ENCODE measurements at places on chromosomes 7 and 10.
A peak's percentile ranks its signal among the peaks of the same experiment; 100 is the strongest.

DNA sequence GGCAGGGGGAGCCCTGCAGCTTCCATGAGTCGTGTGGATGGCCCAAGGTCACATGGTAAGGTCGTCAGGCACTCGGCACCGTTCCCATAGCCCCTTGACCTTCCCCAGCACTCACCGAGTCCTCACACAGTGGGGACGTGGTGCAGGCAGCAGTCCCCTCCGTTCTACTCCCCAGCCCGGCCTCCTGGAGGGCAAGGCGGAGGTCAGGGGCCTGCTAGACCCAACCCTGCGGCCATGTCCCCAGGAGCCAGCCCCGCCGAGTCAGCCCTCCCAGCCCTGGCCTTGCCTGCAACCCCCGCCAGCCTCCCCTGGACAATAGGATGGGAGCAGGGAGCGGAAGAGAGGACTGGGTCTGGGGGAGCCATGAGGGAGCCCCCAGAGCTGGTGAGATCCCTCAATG lies 65.2 kb downstream of the ELFN1 start:
- no peak for DNase-seq

GRCh38 chr10:123621916-123622315 lies 44.2 kb upstream of the GPR26 start:
- DNase-seq: no peak

GRCh38 chr10:93916257-93917063 lies 22.7 kb downstream of the SLC35G1 start:
- DNase-seq: peak; percentile 41

DNA sequence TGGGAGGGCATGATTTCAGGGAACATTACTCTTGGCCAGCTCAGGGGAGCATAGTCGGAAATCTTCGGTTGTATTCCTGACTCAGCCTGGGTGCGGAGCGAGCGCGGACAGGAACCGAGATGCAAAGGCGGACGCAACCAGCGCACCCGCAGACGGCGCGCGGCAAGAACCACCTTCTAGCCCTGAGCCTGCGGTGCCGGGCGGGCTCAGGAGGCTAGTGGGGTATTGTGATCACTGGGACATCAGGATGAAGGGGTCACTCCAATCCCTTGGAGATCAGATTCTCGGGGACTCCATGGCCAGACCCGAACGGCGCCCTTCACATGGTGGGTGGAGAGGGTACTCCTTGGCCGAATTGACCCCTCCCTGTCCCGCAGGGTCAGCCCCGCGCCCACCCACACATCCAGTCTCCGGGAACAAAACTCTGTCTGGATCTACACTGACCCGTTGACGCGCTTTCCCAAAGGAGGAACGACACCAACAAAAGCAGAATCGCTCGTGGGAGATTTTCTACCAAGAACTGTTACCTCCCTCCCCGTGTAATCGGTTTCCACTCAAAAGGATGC lies 730.5 kb downstream of the ZWINT start:
- DNase-seq: peak; percentile 18

DNA sequence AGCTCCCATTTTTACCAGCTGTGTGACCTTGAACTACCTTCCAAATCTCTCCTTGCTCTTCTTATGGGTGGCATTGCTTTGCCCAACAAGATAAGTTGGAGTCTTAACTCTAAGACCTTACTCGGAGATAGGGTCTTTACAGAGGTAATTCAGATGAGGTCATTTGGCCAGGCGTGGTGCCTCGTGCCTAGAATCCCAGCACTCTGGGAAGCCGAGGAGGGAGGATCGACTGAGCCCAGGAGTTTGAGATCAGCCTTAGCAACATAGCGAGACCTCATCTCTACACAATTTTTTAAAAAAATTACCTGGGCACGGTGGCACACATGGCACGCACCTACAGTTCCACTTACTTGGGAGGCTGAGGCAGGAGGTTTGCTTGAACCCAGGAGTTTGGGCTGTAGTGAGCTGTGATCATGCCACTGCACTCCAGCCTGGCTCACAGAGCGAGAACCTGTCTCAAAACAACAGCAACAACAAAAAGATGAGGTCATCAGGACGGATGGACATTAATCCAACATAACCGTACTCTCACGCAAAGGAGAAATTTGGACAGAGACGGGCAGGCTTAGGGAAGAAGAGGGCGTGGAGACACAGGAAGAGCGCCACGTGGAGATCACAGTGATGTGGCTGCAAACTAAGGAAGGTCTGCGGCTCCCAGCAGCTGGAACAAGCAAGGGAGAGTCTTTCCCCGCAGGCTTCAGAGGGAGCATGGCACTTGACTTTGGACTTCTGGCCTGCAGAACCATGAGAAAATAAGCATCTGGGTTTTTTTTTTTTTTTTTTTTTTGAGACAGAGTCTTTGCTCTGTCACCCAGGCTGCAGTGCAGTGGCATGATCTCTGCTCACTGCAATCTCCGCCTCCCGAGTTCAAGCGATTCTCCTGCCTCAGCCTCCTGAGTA lies 122.3 kb upstream of the CARD11 start:
- no peak for DNase-seq

DNA sequence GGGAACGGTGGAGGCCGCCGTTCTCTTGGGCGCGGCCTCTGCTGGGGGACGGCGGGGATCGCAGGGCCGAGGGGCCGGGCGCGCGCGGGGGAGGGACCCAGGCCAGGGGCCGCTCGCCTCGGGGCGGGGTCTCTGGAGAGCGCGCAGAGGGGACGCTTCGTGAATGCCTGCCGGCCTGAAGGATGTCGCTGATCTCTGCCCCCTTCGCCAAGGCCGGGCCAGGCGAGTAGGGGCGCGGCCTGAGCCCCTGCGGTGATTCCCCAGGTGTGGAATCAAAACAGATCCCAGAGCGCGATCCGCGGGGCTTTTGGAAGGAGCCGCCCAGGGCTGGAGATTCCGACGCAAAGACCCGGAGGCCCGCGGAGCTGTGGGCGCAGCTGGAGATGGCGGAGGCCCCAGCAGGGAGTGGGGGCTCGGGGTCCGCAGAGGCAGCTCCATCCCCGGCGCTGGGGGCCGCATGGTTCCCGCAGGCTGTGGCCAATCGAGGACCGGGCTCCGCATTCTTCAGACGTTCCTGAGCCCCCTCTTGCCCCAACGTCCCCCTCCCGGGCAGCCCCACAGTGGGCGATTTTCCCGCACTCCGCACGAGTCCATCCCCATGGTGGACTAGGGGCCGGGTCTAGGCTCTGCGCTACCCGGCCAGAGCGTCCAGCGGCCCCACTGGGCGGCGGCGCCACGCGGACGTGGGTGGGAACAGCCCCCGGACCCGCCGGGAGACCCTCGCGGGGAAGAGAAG lies 166.0 kb downstream of the ACTR3B start:
- no peak for DNase-seq

DNA sequence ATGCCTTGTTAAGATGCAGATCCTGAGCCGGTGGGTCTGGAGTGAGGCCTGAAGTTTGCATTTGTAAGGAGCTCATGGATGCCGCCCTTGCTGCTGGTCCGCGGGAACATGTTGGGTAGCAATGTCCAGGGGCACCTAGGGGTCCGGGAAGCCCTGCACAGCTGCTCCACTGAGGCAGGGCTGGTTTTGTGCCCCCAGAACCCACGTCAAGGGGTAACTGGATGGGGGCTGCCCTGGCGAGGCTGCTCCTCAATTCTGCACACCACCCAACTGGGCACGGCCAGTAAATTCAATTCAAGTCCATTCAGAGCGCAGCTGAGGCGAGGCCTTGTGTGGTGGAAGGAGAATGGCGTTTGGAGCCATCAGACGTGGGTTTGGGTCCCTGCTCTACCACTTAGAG lies 246.3 kb upstream of the PITRM1 start:
- no peak for DNase-seq

DNA sequence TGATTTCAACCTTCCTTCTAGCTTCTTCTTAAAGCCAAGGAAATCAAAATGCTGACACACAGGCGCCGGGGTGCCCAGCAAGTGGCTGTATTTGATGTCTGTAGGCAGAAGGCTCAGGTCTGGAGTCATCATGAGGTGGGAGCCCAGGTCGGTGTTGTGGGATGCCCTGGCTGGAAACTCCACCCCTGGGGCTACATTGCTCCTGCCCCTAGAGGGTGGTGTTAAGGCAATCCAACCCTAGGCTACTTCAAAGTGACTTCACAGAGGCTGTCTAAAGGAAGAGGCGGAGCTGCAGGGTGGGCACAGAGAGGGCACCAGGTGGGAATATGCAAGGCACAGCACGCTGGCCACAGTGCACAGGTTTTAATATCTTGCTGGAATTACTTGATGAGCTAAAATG lies 200.9 kb downstream of the ADAM12 start:
- no peak for DNase-seq

GRCh38 chr7:146208492-146208891 lies 91.9 kb downstream of the CNTNAP2 start:
- no peak for DNase-seq

DNA sequence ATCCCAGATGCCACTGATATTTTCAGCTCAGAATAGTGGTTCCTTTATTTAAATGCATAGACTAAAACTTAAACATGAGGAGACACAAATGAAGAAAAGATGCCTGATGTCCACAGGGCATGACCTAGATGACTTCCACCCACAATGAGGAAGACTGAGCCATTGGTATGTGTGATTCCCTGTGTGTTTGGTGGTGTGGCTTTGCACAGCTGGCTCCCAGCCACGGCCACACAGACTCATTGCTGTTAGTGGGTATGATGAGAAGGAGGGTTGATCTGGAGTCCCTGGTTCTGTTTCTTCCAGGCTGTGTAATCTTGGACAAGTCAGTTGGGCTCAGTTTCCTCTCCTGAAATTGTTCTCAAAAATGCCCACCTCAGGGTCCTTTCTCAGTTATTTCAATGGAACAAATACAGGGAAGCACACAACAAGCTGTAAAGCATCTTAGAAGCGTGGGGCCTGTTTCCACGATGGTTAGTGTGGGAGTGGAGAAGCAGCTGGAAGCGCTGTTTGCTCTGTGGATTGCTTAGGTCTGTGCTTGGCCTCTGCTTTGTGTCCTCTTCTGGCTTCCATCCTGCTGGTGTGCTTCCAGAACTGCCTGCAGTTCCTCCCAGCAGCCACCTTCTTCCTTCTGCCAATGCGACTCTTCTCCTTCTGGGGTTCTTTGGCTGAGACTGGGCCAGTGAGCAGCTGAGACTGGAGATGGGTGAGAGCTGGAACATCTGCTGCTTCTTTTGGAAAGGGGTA lies 303.7 kb downstream of the BMPER start:
- DNase-seq: no peak

DNA sequence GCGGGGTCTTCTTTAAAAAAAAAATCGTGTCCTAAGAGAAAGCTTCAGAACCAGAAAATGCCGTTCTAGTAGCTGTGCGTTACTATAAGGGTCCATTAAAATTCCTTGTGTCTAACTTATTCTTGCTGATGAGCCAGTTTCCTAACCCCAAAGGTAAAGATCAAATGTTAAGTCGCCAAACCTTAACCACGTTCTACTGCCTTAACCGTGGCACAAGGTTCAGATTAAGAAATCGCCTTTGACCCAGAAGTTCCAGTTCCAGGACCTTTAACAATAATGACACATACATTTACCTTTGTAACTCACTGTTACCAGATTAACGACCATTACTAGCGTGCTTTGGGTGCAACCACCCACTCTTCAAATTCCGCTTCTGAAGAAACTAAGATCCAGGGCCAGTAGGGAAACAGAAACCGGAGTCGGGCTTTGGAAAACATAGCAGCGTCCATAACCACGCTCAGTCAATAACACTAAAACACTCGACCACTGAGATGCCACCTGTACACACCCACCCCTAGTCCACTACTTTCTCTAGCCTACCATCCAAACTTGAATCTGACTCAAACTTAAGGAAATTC lies 620 bp downstream of the BET1 start:
- peak; percentile 29 for DNase-seq

DNA sequence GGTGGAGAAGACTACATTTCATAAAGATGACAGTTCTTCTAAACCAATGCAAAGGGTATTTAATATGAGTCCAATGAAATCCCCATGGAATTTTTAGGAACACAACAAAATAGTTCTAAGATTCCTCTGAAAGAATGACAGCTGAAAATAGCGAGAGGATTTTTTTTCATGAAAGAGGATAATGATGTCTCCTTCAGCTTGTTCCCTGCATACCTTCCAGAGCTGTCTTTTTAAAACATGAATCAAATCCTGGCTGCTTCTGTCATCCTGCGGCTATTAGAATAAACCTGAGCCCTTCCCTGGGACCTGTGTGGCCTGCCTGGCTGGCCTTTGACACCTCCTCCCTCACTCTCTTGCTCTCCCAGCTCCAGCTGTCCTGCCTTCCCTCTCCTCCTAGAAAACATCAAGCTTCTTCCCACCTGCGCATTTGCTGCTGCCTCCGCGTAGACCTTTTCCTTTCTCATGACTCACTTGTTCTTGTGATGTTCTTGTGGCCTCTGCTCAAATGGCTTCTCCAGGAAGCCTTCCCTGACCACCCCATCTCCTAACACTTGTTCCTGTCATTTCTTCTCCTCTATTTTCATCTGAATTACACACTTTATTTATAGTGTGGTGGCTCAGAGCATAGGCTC lies 57.4 kb downstream of the EEPD1 start:
- no peak for DNase-seq

DNA sequence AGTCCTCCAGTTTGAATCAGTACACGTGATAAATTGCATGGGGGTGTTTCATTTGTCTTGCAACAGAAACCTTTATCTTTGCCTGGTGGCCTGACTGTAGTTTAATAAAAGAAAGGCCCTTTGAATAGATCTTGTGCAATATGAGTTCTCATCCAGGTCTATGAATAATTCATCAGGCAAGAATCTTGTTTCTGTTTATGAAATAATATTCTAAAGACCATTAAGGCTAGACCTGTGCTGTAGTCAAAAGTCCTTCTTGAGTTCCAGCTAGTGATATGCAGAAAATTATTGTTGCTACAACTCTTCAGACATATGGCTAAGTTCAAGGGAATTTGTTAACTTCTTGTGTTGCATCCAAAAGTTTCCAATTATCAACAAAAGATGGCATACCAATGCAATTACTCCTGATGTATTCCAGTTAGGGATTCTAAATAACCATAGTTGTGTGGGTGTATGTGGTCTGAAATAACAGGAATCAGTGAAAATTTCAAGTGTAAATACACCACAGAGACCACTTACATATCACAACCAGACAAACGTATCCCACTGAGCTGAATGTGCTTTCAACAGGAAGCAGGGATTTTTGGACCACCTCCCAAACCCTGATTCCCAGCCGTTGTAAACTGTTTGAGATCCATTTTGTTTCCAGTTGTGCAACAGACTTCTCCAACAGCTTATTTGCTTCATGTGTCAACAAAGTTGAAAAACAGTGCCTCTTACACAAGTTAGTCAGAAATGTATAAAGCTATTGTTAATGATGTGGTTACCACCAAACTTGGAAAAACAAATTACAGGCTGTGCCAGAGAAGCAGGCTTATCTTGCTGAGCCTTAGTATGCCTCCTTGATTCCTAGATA lies 54.7 kb upstream of the BICC1 start:
- no peak for DNase-seq

- DNase-seq: no peak
These were observed 185.4 kb downstream of the CACNA2D1 start for GRCh38 chr7:82258181-82258580.

DNA sequence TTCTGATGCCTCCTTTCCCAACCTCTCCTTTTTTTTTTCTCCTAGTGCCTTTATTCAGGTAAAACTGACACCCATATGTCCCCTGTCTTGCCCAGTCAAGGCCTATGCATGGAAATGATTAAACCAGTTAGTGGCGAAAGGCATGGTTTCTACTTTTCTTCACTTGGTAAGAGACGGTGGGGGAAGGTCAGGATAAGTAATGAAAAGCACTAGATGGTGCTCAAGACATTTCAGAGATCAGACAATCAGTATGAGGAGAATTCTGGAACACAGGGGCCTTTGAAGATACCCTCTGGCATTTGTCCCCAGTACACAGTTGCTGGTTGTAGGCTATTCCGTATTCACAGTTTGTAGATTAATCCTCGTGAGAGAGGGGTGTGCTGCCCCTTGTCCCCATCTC lies 121.2 kb downstream of the RTKN2 start:
- DNase-seq: no peak

GRCh38 chr7:19749658-19750057 lies 23.8 kb downstream of the TMEM196 start:
- peak; percentile 29 for DNase-seq

- DNase-seq: no peak
These were observed 5.0 kb upstream of the ASB10 start for GRCh38 chr7:151192002-151192539.
